ENCODE measurements at places on chromosomes 1 and 21. TPM values are rescaled to one million over a fixed set of nuclear protein-coding genes. Genes with fewer than 3 reads are reported as not detected.

DNA sequence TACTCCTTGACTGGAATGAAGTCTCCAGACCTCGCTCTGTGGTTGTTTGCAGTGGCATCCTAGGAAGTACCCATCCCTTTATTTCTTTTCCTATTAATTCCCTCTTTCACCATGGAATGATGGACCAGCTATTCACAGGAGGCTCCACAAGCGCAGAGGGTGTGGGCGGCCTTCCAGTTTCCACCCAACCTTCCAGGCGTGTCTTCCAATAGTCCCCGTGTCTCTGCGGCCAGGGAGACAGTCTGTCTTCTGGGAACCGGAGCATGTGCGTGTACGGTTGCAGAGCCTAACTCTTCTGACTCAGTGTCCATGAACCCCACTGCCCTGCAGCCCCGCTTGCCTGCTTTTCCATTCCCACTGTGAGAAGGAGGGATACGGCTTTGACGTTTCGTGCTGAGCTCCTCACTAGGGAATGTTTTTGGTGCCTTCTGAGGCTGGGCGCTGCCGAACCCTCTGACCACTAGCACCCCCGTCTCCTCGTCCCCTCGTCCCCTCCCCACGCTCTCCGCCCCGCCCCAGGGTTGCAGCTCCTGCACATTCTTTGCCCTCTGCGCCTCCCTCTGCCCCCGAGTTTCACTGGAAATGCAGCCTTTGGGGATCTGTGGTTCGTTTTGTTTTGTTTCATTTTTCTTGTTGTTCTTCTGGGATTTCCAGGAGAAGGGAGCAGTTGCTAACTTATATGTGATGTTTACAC is 26.3 kb upstream of the FAM3B start:
- no peak for DNase-seq

GRCh38 chr1:154962156-154962749 is 671 bp upstream of the PYGO2 start:
- no peak for DNase-seq

DNA sequence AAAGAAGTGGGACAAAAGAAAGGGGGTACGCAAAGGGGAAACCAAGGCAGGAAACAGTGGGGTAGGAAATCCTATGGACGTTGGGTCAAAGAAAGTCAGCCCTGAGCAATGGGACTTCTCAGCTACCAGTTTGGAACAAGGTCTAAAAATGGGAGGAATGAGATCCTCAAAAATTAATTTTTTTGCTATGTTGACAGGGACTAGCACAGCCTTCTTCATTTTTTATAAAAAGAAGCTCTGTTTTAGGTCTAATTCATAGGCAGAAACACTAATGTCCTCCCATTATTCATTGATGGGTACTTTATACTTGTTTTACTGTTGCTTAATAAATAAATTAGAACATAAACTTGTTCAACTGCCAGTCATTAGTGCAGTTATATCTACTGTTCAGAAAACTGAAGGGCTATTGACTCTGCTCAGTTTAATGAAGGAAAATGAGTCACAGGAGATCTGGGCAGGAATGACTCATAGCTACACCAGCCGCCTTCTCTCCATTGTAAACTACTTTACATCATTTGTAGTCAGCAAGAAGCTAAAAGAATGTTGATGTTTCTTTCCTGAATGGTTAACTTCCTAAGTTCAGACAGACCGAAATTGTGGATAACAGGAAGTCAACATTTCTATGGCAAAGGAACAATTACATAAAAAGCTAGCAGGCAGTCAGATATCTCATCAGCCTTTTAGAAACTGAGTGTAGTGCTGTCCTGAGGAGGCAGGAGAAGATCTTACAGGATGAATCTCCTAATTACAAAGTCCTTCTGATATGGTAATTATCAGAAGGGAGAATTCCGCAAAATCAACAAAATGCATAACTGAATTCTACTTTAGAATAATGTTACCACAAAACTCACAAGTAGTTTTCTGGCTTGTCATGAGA is 356.4 kb upstream of the PKN2 start:
- no peak for DNase-seq

DNA sequence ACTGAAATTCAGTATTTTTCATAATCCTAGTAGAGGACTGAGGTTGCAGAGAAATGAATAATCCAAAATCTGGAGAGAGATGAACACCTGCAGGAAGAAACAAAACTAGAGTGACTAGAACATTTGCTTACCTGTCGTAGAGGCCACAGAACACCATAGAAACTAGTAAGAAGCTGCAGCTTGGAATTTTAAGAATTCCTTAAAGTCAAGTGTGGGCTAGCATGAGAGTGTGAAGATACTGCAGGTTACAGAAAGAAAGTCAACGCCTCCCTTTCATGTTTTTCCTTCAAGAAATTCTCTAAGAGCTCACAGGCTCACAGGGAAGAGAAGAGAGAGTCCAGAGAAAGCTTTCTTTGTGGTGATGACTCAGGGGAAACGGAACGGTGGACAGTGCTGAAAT is 633.7 kb downstream of the LRRIQ3 start:
- DNase-seq = no peak

Gene SPRR5
- not detected for total RNA-seq

Gene C1orf94
- not detected for total RNA-seq

Gene ANGPTL7
- total RNA-seq = 1.4 TPM

DNA sequence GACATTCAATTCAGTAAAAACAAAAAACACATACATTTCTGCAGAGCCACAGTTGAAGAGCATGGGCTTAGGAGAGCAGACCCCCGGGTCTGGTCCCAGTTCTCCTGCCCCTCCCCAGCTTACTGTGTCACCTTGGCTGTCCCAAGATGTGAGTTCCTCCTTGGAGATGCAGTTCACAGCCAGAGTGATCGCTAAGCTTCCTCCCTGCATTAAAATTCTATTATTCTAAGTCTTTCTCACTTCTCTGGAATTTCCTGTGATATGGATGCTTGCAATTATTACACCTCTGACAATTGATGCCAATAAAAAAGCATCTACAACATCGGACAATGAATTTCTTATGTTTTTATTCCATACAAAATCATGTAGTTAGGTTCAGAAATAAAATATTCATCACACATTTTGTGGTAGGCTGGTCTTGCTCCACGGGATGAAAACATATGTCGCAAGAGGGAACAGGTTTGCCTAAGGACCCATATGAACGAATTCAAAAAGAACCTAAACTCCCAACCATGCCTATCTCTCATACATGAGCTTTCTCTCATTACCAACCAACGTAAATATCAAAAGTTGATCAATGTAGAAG is 328.5 kb upstream of the RUNX1 start:
- no peak for DNase-seq

Gene CHRM3
- total RNA-seq = 0.49 TPM

Gene HUNK
- 4.5 TPM for total RNA-seq

DNA sequence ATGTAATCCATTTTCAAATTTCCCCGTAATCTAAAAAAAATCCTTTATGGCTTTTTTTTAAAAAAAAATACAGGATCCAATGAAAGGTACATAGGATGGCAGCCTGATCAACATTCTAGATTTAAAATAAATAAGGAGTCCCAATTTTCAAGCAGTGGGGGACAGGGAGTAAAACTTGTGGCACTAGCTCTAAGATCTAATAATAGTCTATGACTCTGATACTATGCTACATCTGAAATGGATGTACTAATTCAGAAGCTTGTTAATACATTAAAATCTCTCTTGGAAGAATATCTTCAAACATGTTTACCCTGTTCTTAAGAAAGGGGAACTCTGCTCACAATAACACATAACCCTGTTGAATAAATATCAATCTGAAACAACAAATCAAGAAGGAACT is 8.5 kb downstream of the DIPK1A start:
- DNase-seq = no peak

Gene FRRS1
- 16.3 TPM for total RNA-seq

- no peak for DNase-seq
These were observed 86.7 kb downstream of the S1PR1 start for GRCh38 chr1:101323535-101323934.

DNA sequence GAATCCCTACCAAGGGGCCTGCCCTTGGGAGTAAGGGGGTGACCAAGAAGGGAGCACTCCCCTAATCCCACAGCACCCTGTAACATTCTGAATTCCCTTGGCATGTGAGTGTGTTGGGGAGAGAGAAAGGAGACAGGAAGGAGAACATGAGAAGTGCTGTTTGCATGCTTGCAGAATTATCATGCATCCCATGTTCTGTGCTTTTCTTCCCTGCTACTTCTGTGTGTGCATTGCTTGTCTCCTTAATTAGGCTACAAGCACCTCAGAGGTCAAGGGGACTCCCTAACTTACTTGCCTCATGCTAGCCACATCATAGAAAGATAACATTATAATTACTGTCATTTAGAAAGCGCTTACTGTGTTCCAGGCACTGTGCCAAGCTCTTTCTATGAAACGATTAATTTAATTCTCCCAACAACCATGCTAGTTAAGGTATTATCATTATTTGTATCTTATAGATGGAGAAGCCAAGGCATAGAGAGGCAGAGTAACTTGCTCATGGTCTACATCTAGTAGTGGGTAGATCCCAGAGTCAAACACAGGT is 11.1 kb downstream of the NOS1AP start:
- DNase-seq = no peak

GRCh38 chr1:208511242-208511860 is 267.2 kb upstream of the PLXNA2 start:
- no peak for DNase-seq

- no peak for DNase-seq
These were observed 30.9 kb downstream of the SNAP47 start for GRCh38 chr1:227766015-227766634.

GRCh38 chr1:233647073-233647472 is 33.2 kb downstream of the KCNK1 start:
- DNase-seq = no peak

GRCh38 chr21:32604464-32604863 is 7.7 kb downstream of the CFAP298 start:
- no peak for DNase-seq

- no peak for DNase-seq
These were observed 221.8 kb downstream of the NTNG1 start for GRCh38 chr1:107362468-107363140.

Gene HMGB4
- total RNA-seq = not detected

DNA sequence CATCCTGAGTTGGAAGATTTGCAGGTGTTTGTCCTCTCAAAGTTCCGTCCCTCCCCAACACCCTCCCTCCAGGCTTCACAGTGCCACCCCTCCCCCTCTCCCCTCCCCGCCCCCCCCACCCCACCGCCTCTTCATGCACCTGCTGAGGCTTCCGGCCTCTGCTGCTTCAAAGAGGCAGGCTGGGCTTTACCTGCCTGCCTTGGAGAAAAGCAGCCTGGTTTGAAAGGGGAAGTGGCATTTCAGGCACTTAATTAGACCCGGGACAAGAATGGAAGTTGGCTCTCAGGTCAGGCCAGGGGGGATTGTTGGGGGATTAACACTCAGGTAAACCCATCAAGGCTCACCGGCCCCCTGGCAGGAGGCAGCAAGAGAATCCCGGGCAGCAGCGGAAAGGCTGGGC is 21.1 kb downstream of the PAX7 start:
- DNase-seq = no peak

GRCh38 chr1:48216941-48217340 is 5.6 kb upstream of the SLC5A9 start:
- DNase-seq = no peak

DNA sequence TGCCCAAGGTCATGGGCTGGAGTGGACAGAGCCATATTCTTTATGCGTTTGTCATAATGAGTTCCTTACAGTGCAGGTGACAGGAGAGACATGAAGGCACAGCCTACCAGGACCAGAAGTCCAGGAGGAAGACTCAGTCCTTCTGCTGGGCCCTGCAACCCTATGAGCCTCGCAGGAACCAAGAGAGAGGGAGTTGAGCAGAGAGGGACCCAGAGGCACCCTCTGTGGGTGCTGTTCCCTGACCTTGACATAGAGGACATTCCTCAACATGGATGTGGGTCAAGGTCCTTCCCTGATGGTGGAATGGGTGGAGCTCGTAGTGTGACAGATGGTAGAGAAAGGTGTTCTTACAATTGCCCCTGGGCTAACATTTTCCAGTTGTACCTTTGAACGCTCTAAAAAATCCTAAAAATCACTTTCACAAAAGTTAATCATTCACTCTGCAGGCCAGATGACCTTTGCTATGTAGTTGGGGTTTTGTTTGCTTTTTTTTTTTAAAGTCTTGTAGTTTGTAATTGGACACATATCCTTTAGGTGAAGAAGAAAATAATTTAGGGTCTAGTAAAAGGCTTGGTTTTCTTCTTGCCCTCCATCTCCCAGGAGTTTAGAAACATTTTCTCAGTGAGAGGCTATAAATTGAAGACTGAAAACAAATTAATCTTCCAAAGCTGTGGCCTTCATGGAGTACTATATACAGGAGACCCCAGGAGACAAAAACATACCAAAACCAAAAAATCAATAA is 41.9 kb downstream of the MAB21L3 start:
- DNase-seq = peak; percentile 29

Gene ASTN1
- total RNA-seq = 2.2 TPM

GRCh38 chr1:57329001-57329527 is 94.8 kb downstream of the DAB1 start:
- DNase-seq = no peak

DNA sequence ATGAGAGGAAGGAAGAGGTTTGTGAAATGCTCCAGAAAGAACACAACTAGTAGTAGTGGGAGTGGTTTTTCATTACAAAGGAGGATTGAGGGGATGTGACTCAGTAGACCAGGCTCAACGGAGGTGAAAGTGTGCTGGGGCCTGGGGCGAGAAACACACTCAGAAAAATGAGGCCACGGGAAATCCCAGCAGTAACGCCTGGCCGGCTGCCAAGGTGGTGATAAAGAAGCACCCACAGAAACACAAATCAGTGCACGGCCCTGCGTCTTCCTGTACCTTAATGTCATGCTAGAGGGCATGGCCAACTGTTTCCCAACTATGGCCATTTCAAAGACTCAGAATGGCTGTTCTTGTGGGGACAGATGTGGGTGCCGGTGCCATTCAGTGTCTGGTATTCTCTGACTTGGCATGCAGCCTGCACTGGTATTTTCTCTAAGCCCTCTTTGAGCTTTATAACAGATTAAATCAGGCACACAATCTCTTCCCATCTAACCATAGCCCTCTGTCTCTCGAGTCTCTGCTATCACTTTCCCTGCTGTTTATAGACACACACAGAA is 38.2 kb downstream of the URB2 start:
- no peak for DNase-seq

DNA sequence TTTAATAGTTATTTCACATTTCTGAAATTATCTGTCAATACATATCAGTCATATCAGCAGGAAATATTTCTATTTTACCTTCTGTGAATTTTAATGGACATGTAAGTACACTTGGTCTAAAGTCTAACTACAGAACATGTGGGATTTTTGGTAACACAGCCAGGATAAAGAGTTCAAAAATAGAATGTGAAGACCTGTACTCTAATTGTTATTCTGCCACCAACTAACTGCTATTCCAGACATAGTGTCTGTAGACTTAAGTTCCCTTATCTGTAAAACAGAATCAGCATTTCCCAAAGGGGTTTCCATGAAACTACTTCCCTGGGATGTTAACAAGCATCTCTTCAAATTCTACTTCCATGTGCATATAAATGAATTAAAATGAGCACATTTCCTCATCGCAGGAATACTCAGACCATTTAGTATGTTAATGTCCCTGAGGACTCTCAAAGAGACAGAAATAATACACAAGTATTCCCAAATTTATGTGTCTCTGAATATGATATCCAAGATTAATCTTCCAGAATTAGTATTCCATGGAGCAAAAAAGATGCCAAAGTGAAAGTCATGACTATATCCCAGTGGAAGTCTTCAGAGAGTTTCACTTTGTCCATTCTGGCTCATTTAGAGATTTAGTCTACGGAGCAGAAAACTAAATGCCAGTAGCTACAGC is 325.6 kb downstream of the NEGR1 start:
- no peak for DNase-seq

Data from ureter (tissue), 1 donor.